ENCODE measurements at places on chromosomes 1 and 21. TPM values are rescaled to one million over a fixed set of nuclear protein-coding genes. Genes with fewer than 3 reads are reported as not detected.

DNA sequence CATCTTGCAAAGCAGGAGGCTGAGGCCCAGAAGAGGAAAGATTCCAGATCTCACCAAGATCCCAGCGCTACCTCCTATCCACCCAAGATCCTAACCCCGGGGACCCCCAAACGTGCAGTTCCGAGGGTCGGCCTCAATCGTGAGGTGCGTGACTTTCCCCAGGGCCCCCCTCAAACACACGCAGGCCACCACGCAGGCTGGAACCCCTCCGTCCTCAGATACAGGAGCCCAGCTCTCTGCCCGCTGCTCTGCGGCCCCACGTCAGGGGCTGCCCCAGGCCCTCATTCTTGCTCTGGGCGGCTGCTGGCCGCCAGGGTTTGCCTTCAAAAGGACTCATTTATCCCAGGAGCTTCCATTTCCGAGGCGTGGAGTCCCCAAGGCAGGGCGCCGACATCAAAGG, 39.9 kb downstream of the KRTAP10-1 start:
- DNase-seq: no peak

DNA sequence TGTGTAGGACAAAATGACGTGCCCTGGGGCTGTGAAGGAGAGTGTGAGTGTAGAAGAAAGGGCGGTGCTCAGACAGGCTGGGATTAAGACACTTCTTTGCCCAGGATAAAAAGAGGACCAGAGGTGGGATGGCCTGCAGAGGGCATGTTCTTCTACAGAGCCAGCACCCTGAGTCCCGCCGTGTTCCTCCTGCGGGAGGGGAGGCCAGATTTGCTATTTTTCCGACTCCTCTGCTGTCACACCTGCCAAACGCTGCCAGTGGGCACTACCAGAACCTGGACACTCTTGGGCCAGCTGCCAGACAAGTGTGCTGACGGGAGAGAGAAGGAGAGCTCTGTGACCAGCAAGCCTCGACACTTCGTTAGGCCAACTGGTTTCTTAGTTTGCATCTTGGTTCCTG, 206.4 kb downstream of the PLD5 start:
- DNase-seq: no peak

DNA sequence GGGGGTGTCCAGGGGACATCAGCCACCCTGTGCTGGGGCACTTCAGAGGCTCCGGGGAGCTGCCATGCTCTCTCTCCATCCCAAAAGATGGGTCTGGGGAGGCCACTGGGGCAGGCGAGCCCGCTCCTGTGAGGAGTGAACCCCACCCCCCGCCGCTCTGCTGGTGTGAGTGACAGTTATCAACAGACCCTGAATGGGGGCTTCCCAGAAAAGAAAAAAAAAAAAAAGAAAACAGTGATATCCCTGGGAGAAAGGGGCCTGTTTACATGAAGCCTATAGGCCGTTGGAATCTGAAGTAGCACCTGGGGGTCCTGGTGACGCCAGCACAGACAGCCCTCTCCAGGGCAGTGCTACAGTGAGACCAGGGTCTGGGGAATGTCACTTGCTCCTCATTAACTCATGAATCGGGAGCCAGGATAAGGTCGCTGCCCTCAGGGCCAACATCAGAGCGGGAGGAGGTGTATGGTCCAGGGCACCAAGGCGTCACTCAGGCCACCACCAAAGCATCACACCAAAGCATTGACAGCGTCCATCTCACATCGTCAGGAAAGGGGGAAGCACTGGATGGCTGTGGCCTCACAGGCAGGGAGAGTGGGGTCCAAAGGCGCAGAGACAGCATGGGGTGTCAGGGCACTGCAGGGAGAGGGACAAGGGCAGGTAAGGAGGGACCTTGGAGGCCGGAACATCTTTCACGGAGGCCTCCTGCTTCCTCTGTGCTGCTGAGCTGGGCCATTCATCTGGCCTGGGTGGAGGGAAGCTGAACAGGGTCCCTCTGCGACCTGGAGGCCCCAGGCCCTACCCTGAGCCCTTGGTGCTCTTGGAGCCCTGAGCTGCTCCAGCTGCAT, 8.4 kb upstream of the NPHP4 start:
- no peak for DNase-seq

The S100A3 gene
- total RNA-seq: not detected

- DNase-seq: no peak
Observed at GRCh38 chr21:23861911-23862504, 1745.3 kb downstream of the MRPL39 start.

GRCh38 chr1:1889090-1889750, 1.7 kb downstream of the GNB1 start:
- no peak for DNase-seq

DNA sequence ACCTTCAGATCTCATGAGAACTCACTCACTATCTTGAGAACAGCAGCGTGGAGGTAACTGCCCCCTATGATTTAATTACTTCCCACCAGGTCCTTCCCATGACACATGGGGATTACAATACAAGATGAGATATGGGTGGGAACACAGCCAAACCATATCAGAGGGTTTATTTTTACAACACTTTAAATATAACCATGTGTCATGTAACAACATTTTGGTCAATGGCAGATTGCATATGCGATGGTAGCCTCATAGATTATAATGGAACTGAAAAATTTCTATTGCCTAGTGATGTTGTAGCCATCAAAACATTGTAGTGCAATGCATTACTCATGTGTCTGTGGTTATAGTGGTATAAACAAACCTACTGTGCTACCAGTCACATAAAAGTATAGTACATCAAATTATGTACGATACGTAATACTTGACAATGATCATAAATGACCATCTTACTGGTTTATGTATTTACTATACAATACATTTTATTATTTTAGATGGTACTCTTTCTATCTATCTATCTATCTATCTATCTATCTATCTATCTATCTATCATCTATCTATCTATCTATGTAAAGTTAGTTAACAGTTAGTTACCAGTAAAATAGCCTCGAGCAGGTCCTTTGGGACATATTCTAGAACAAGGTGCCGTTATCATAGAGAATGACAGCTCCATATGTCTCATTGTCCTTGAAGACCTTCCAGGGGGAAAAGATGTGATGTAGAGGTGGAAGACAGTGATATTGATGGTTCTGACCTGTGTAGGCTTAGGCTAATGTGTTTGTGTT, 12.6 kb upstream of the S100B start:
- DNase-seq: no peak

GRCh38 chr1:243422362-243422761, 166.5 kb downstream of the SDCCAG8 start:
- no peak for DNase-seq

The NOTCH2 gene
- 97.4 TPM for total RNA-seq

- DNase-seq: no peak
Observed at GRCh38 chr1:198253668-198254067, 96.9 kb downstream of the NEK7 start.

DNA sequence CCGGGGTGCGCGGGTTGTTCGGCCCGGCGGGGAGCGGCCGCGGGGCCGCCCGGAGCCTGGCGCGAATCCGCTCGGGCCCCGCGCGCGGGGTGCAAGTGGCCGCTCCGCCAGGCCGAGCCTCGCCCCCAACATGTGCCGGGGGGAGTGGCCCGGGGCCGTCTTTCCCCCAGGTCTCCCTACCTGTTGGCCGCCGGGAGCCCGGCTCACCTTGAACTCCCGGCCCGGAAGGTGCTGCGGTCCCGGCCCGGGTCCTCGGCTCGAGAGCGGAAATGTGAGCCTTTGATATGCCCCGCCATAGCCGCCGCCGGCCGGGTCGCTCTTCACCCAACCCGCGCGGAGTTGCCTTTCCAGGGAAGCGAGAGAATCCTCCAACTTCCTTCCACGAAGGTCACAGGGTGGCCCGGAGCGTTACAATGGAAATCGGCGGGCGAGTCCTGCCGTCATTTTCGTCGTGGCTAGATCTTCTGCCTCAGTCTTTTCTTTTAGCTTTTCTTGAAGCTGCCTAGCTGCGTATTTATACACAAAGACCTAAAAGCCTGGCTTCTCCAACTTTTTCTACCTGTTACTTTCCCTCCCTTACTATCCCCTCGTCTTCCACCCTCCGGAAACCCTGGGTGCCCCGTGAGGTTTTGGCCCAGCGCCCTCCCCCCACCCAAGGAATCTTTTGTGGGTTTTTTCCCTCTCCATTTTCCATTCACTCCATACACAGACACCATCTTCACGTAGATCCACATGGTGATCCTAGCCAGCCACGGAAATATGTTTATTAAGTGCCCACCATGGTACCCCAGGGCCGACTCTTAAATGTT, 867 bp downstream of the PTGFRN start:
- DNase-seq: peak; percentile 64

The ATP6V1G3 gene
- total RNA-seq: not detected

The CFAP45 gene
- 5.0 TPM for total RNA-seq

DNA sequence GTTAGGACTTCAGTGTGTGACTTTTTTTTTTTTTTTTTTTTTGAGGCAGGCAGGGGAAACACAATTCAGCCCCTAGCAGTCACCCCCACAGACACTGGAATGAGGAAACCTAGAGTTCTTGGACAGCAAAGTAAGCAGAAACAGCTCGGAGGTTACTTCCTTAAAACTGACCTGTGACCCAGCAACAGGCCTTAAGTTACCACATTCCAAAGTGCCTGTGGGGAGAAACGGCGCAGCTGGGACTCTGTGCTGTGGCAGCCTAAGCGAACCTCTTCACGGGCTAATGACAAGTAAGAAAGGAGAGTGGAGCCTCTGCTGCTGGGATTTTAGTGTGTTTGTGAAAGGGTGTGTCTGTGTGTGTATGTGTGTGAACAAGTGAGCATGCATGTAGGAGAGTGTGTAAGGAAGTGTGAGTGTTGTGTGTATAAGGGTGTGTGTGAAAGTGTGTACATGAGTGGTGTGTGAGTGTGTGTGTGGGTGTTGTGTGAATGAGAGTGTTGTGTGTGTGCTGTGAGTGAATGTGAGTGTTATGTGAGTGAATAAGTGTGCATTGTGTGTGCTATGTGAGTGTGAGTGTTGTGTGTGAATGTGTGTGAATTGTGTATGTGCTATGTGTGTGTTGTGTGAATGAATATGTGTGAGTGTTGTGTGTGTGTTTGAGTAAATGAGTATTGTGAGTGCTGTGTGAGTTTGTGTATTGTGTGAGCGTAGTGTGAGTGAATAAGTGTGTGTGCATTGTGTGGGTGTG, 180.8 kb downstream of the BRINP2 start:
- no peak for DNase-seq

GRCh38 chr1:100528871-100529270, 9.1 kb upstream of the GPR88 start:
- DNase-seq: no peak

The NR5A2 gene
- not detected for total RNA-seq

The C1QC gene
- not detected for total RNA-seq

GRCh38 chr1:240399381-240399780, 212.6 kb downstream of the GREM2 start:
- DNase-seq: no peak

DNA sequence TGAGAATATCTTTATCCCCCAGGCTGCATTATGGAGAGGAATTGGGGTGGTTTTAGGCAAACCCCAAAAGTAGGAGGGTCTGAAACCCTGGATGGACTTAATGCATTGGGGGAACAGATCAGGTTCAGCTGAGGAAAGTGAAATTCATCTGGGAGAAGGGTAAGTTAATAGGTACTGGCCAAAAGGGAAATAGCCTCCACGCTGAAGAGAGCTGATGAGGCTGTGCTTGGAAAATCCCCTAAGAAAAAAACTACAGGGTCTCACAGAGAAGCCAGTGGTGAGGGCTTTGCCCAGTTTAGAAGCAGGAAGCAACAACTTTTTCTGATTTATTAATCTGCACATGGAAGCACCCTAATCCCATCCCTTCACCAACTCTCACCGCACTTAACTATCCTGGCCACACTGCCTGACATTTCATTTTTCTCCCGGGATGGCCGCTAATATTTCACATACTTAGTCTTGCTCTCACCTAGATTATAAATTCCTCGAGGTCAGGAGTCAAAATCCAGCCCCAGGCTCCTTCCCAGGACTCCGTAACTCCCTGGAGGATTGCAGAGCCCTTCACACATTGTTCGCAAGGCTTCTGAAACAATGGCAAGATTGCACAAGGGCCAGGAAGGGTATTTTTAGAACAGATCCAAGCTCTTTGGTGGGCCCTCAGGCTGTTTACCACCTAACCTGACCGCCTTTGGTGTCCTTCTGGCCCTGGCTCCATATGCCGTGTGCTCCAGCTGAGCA, 60.9 kb upstream of the TARBP1 start:
- no peak for DNase-seq

The MYOC gene
- total RNA-seq: not detected

The HLX gene
- 1.0 TPM for total RNA-seq

- no peak for DNase-seq
Observed at GRCh38 chr1:23657659-23658275, 33.8 kb upstream of the RPL11 start.

DNA sequence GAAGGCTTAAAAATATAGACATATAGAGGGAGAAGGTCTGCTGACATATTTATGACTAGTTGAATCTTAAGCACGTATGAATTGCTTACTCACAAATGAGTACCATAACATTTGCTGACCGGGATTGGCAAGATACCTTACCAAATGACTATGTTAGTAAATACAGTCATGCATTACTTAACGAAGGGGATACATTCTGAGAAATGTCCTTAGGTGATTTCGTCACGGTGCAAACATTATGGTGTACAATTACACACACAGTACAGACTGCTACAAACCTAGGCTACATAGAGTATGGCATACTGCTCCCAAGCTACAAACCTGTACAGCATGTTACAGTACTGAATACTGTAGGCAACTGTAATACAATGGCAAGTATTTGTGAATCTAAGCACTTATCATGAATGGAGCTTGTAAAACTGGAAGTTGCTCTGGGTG, 19.4 kb upstream of the UBE2U start:
- no peak for DNase-seq

DNA sequence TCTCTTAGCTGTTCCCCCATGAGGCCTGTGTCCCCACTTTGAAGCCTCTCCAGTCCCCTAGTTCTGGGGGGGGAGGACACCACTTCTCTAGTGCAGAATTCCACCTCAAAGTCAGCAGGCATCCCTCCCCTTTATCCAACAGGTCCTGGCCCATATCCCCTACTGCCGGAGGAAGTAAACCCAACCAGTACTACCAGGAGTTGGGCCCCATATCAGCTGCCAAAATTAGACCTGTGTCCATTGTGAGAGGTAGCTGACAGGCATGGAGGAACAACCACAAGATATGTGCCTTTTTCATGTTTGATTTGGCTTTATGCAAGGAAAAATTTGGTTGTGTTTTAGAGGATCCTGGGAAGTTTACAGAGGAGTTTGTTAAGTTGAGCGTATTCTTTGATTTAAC, 22.1 kb upstream of the SLC6A9 start:
- no peak for DNase-seq

The RNU1-1 gene
- 3,261 TPM for total RNA-seq

DNA sequence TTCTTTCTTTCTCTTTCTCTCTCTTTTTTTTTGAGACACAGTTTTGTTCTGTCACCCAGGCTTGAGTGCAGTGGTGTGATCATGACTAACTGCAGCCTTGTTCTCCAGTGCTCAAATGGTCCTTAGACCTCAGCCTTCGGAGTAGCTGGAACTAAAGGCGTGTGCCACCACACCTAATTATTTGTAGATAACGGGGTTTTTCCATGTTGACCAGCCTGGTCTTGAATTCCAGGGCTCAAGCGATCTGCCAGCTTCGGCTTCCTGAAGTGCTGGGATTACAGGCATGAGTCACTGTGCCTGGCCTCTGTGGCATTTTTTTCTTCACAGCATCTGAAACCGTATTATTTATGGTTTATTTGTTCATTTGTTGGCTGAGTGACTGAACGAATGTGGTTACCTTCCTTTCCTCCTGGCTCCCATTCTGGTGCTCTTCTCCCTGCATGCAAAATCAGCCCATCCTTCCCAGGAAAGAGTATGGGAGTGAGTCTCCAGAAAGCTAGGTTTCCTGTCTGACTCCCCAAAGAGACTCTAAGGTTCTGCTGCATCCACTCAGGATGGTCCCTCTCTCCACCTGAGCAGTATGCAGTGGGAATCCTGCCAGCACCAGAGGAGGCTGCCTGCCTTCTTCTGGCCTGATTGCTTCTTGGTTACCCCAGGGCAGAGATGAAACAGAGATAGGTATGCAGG, 155.0 kb upstream of the BEND5 start:
- DNase-seq: no peak

- DNase-seq: no peak
Observed at GRCh38 chr21:31893851-31894415, 21.1 kb downstream of the HUNK start.
